CD4-positive, alpha-beta T cell treated with Interleukin-21 for 1 hour (primary cell): ENCODE measurements at places on chromosomes 6 and 20.

DNA sequence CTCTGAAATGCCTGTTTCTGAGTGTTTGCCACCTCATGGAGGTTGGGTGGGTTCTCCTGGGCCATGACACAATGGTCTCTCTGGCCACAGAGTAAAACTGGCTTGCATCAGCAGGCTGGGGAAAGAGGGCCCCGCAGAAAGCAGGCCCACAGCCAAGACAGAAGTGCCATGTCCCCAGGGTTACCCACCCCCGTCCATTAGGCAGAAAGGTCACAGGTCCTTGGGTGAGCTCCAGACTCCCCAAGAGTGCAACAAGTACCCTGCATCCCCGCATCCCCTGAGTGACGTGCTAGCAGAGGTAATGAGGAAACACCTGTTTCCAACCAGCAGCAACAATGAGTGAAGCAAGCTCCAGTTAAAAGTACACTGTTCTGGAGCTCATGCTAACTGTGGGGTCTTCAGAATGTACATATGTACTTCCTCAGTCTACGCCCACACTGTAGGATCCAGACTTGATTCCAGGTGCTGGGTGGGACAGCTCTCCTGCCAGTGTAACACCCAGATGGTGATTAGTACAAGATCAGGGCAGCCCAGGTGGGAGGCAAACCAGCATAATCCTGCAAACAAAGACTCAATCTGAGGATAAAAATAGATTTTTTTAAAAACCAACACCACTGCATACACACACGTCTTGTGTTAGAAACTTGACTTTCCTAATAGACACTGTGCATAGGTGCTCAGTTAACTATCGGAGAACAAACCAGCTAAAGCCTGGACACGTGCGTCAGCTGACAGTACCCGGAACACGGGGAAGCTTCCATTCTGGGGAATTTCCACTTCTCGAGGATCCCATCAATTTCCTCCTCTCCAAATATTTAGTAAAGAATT, 31.5 kb downstream of the RRBP1 start:
- DNase-seq, result no peak

GRCh38 chr6:106120006-106120405, 33.9 kb downstream of the PRDM1 start:
- DNase-seq, result no peak

- no peak for DNase-seq
Measured at GRCh38 chr6:36977470-36977941, 8.5 kb downstream of the MTCH1 start.

DNA sequence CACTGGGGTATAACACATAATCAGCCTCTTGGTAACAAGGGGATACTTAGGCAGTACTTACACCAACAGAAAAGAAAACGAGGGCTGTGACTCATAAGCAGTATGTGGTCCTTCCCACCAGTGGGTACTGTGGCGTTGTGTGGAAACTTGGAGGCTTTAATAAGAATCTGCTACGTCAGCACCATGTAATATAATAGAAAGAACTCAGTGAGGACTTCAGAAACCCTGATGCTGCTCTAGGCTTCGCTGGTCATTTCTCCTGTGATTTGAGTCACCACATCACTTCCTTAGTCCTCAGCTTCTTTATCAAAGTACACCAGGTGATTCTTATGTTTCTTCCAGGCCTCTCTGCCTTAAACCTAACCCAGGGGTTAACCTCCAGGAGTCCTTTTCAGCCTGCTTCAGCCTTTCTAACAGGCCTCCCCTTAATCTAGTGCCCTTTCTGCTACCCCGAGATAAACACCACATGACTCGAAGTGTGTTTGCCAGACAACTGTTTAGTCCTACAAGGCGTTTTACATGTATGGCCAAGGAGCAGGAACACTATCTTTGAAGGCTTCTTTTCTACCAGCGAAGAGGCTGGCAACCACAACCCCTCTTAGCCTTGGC, 68.5 kb downstream of the FYN start:
- peak; percentile 86 for DNase-seq

DNA sequence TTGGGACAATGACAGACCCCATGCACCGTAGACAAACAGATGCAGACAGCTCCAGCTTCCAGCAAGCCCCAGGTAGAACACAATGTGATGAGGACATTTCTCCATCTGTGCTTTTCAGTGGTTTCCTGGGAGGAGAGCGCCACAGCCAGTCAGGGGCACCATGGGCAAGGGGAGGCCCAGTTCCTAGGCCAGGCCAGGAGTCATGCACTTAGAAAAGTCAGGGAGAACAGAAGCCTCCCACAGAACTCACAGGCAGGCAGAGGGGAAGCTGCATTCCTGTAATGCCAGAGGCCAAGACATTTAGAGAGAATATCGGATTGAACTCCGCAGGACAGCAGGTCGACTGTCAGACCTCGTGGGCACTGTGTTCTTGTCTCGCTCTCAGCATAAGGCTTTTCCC, 9.2 kb downstream of the SYNDIG1 start:
- DNase-seq, result no peak
